ENCODE measurements at places on chromosomes 5 and 9.

DNA sequence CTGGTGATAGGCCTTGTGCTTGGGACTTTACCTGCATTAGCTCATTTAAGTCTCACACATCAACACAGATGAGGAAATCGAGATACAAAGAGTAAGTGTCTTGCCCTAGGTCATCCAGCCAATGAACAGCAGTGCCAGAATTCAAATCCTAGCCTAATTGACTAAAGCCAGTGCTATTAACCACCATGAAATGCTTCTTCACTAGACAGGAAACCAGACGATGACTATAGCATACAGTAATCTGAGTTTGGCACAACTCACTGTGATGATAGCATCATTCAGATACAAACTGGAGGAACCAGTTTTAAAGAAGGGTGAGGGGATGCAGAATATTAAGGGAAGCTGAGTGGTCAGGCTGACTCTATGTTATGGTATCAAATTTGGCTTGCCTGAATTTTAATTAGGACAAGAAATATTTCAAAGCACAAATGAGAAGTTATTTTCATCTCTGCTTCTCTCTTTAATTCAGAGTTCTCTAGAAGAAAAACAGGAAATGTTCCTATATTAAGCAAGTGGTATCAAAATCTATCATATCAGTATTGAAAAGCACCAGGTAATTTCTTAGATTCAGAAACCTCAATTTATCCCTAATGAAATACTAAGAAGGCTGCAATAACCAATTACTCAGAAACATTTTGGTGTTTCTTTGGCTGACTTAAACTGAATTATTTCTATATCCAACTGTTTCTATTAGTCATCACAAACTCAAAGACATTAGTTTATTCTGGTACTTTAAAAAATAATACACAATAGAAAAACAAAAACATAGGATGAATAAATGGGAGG lies 147.0 kb upstream of the RASA1 start:
- DNase-seq = no peak

- no peak for DNase-seq
These were observed 31.5 kb downstream of the ZSWIM6 start for GRCh38 chr5:61363401-61364114.

DNA sequence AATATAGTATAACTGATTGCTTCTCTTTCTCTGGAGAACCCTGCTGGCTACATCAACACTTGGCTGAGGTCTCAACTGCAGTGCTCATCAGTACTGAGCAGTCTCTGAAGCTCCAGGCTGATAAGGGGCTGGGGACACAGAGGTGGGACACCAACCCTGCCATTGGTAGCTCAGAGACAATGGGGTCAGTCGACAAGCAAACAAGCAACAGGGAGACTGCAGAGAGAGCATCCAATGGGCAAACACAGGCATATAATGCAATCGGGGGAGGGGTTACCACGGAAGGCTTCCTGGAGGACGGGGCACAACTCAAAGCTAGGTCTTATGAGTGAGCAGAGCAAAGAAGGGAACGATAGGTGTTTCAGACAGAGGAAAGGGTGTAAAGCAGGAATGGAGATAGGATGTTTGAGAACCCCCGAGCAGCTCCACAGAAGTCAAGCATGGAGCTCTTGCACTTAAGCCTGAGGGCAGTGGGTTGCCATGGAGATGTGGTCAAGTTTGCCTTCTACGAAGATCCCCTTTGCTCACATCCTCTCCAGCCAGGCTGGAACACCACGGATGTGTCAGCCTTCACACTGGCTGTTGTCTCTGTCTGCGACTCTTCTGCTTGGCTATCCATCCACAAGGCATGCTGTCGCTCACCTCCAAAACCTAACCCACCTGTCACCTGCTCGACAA lies 21.5 kb upstream of the AKNA start:
- no peak for DNase-seq

DNA sequence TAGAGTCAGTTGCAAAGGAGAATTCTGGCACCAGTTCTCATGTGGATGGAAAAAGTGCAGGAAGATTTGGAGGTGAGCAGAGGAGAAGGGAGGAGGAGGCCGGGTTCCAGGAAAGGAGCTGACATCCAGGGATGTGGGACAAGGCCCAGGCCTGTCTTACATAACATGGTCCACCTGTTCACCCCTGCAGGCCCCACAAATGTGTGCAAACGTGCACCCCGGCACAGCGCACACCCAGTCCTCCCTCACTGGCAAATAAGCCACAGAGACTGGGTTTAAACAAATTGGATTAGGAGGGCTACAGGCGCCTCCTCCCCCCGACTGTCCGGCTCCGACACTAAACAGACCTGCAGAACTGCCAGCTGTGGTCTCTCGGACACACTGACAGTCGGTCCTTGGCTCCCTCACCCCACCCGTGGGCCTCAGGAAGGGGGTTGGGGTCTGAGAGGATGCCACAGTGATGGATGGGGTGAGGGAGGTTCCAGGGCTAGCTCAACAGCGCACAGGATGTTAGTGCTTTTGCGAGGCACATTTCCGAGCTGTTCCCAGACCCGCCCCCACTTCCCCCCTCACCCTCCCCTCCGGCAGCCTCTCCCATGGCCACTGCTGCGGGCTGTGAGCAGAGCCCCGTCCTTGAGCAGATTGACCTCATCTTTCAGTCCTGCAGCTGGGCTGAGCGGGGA lies 43.4 kb upstream of the IL17B start:
- no peak for DNase-seq

DNA sequence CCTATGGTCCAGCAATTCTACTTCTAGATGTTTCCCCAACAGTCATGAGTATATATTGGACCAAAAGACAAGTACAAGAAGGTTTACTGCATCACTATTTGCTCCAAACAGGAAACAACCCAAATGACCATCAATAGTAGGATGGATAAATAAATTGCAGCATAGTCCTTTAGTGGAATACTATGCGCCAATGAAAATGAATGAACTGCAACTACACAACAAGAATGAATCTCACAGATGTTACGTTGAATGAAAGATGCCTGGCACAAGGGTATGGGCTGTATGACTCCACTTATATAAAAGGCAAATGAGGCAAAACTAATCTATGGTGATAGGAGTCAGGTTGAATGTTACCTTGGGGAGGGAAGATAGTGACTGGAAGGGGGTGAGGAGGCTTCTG lies 48.6 kb upstream of the UNC5A start:
- no peak for DNase-seq

DNA sequence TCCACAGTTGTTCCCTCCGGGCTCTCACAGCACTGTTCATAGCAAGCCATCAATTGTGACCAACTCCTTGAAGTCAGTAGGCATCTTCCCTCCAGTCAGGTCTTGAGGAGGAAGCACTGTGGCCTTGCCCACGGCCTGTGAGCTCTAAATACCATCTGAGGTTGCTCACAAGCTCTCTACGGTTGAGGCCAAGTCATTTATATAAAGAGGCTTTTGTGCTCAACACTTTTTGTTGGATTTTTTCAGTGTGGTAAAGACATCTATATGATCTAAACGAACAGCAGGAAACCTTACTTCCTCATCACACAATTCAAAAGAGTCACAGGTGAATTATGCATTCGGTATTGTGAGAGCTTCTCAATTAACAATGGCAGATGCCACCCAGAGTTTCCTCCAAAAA lies 97.3 kb downstream of the ZNF462 start:
- no peak for DNase-seq

DNA sequence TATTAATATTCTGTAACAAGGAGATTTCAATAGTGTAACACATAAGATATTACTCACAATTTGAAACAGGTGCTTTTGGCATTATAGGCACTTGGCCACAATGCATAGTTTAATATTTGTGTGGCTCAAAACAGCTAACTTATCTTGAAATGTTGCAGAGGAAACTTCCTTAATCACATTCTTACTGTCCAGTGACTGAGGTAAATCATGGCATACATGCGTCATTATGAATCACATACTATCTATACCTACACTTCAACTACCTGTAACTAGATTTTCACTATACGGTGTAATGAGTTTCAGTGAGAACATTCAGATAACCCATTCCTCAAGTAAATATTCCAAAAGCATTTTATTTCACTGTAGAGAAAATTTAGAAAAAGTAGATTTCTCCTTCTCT lies 218.8 kb downstream of the PDE4D start:
- DNase-seq = no peak

DNA sequence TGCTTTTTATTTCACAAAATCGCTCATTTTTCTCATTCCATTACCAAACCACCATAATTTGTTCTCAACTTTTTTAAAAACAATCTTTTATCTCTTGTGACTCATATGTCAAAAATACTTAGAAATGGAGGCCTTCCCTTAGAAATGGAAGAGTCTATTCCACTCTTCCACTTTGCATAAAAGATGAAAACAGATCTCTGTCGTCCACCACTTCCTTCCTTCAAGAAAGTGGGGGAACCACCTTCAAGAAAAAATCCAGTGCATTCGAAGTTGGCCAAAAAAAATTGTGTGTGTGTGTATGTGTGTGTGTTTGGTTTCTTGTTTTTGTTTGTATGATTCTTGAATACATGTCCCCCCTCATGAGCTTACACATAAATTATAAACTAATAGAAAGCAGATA lies 628.8 kb upstream of the DMAC1 start:
- DNase-seq = no peak
